ENCODE measurements at places on chromosomes 16 and 17. TPM values are rescaled to one million over a fixed set of nuclear protein-coding genes. Genes with fewer than 3 reads are reported as not detected.

Gene ARHGDIG
- total RNA-seq, result 7.2 TPM

Gene SLC47A1
- total RNA-seq, result 10.1 TPM

Gene PGS1
- 15.2 TPM for total RNA-seq

Gene AOC3
- total RNA-seq, result 3.9 TPM

Gene MAP1LC3B
- total RNA-seq, result 194 TPM

- peaks cover 3% of the 10 kb centered on the region for H3K27me3 ChIP-seq
- H3K4me1 ChIP-seq, result no peaks in the 10 kb centered on the region
- no peak overlapping the region for H3K4me3 ChIP-seq
- no peak for DNase-seq
These were observed 155.0 kb upstream of the HS3ST3A1 start for GRCh38 chr17:13756763-13757162.

- peak overlapping the region; percentile 67 for H3K4me3 ChIP-seq
- H3K27me3 ChIP-seq, result no peaks in the 10 kb centered on the region
- peak; percentile 37 for DNase-seq
- peaks cover 40% of the 10 kb centered on the region for H3K4me1 ChIP-seq
- no peaks in the 10 kb centered on the region for H3K36me3 ChIP-seq
- H3K27ac ChIP-seq, result peak overlapping the region; percentile 92
These were observed 724 bp downstream of the MVP start for GRCh38 chr16:29820730-29821642.

GRCh38 chr16:3348547-3349167 is 7.0 kb upstream of the OR2C1 start:
- H3K27ac ChIP-seq, result peak overlapping the region; percentile 52
- H3K36me3 ChIP-seq, result no peaks in the 10 kb centered on the region
- no peaks in the 10 kb centered on the region for H3K27me3 ChIP-seq

GRCh38 chr16:54268340-54268739 is 18.2 kb downstream of the IRX3 start:
- H3K27ac ChIP-seq, result no peak overlapping the region
- H3K4me1 ChIP-seq, result peaks cover 25% of the 10 kb centered on the region
- H3K27me3 ChIP-seq, result no peaks in the 10 kb centered on the region
- no peak overlapping the region for H3K4me3 ChIP-seq
- no peaks in the 10 kb centered on the region for H3K36me3 ChIP-seq

DNA sequence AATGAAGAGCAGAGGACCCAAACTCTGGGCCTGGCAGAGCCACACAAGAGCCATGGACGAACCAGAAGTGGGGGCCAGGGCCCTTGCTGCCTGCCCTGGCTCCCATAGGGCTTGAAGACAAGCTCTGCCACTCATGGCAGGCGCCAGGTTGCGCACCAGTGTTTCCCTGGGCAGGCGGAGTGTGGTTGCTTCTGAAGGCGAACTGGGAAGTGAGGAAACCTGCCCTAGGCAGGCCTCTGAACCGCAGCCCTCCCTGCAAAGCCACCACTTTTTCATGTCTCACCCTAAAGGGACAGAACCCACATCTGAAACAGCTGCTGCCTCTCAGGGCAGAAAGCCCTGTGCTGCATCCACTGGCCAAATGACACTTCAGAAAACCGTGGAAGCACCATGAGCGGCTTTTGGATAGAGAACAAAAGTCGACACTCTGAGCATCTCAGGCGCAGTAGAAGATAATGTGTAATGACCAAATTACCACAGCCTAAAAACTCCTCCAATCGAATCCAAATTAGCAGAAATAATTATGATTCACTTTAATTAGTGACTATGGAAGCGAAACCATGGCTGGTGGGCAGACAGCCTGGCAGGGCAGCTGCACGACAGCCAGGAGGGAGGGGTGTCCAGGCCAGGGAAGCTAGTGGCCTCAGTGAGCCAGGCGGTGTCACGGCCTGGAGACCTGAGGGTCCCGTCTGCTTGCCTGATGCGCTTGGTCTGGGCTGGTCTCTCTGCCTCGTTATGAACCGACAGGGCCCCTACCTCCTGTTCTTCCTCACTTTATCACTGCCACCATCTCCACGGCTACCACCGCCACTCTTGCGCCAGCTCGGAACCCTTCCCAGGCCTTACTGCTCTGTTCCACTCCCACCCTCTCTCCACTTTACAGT is 59.1 kb downstream of the PRMT7 start:
- H3K36me3 ChIP-seq, result no peaks in the 10 kb centered on the region
- peak; percentile 37 for DNase-seq
- no peak overlapping the region for H3K4me3 ChIP-seq
- peaks cover 23% of the 10 kb centered on the region for H3K4me1 ChIP-seq

- H3K36me3 ChIP-seq, result no peaks in the 10 kb centered on the region
- no peak for DNase-seq
- H3K4me3 ChIP-seq, result no peak overlapping the region
- no peaks in the 10 kb centered on the region for H3K4me1 ChIP-seq
These were observed 147.0 kb upstream of the RBFOX1 start for GRCh38 chr16:7185689-7186088.

DNA sequence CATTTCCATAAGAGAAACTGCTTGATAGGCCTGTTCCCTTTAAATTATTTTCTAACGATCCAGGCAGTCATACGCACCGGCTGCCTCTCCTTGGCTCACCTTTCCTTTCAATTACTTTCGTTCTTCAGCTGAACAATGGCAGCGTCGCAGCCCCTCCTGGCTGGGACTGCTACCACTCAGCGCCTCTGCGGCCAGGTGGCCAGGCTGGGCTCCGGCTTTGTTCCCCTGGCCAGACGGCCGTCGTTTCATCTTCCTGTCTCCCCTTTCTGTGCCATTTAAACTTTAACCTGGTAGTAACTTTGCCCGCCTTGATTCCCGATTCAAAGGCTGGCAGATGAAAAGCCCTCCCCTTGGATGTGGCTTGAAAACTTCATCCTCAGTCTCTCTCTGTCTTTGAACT is 79.0 kb downstream of the C16orf78 start:
- H3K4me1 ChIP-seq, result no peaks in the 10 kb centered on the region
- H3K27me3 ChIP-seq, result no peaks in the 10 kb centered on the region
- DNase-seq, result no peak
- H3K36me3 ChIP-seq, result no peaks in the 10 kb centered on the region
- no peak overlapping the region for H3K4me3 ChIP-seq

GRCh38 chr17:57092171-57092570 is 7.1 kb downstream of the AKAP1 start:
- no peaks in the 10 kb centered on the region for H3K36me3 ChIP-seq
- peak overlapping the region; percentile 94 for H3K27ac ChIP-seq
- peaks cover 98% of the 10 kb centered on the region for H3K4me1 ChIP-seq
- DNase-seq, result no peak
- no peaks in the 10 kb centered on the region for H3K27me3 ChIP-seq

- no peak for DNase-seq
- H3K4me1 ChIP-seq, result peaks cover 9% of the 10 kb centered on the region
- peaks cover 99% of the 10 kb centered on the region for H3K36me3 ChIP-seq
- H3K27ac ChIP-seq, result no peak overlapping the region
- no peaks in the 10 kb centered on the region for H3K27me3 ChIP-seq
- no peak overlapping the region for H3K4me3 ChIP-seq
These were observed 20.3 kb downstream of the TRIM25 start for GRCh38 chr17:56893503-56893902.

All from heart left ventricle (tissue), 16 donors.